ENCODE measurements at places on chromosomes 2 and 18. TPM values are rescaled to one million over a fixed set of nuclear protein-coding genes. Genes with fewer than 3 reads are reported as not detected.

DNA sequence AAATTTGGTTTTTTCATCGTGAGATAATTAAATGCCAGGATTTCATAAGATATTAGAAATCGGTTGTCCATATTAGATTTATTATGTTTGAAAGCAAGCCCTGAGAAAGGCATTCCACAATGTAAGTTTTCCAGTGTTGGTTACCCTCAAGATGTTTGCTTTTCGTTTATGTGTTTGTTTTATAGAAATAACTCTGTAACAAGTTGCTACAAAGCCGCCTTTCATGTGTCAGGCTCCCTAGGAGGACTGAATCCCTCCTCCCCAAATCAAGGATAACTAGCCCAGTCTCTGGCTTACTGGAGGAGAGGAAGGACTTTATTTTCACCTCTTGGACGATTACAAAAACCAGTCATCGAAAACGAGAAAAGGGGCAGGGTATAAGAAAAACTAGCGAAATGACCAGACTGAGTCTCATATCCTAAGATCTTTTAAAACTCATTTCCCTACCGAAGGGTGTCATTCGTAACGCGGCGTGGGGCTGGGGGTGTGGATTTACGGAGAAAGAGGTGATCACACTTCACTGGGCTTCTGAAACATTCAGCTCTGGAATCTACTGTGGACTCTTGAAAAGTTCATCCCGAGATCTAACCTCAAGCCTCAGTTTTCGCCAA is 1.0 kb upstream of the PEX13 start:
- peak overlapping the region; percentile 98 for H3K27ac ChIP-seq
- peak overlapping the region; percentile 98 for H3K4me3 ChIP-seq
- peaks cover 68% of the 10 kb centered on the region for H3K4me1 ChIP-seq
- DNase-seq, result peak; percentile 74
- H3K27me3 ChIP-seq, result no peaks in the 10 kb centered on the region

DNA sequence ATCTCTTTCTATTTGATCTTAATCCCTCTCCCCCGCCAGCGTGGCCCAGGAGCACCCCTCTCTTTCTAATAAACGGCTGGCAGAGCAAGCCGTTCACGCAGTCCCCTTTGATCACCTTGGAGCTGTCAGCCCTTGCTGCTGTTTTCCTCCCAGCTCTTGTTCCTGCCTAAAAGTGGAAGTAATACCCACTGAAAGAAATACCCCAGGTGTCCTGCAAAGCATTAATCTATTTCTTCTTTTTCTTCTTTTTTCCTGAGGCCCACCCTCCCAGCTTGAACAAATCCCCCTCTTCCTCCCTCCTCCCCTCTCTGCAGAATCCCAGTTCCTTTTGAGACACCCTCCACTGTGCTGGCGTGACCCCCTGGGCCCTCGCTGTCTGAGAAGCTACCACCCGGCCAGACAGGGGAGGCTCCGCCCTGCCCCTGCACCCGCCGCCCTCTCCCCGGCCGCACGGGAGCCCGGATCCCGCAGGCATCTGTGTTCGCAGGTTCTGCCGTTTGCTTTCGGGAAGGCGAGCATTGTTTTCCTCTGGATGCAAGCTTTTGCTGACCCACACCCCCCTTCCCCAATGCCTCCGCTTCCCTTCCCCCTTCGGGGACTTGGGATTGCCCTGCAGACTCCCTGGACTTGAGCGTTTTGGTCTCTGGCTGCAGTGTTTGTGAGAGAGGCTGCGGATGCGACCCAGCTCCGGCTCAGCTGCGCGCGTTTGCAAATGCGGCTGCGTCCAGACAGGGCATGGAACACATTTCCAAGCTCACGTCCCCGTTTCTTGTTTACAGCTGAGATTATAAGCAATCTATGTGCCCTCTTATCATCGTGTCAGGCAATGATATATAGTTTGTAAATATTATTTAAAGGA is 631.5 kb downstream of the NYAP2 start:
- no peak overlapping the region for H3K27ac ChIP-seq
- H3K4me1 ChIP-seq, result peaks cover 20% of the 10 kb centered on the region
- H3K36me3 ChIP-seq, result no peaks in the 10 kb centered on the region
- H3K27me3 ChIP-seq, result peaks cover 51% of the 10 kb centered on the region
- DNase-seq, result peak; percentile 22
- peak overlapping the region; percentile 82 for H3K4me3 ChIP-seq

DNA sequence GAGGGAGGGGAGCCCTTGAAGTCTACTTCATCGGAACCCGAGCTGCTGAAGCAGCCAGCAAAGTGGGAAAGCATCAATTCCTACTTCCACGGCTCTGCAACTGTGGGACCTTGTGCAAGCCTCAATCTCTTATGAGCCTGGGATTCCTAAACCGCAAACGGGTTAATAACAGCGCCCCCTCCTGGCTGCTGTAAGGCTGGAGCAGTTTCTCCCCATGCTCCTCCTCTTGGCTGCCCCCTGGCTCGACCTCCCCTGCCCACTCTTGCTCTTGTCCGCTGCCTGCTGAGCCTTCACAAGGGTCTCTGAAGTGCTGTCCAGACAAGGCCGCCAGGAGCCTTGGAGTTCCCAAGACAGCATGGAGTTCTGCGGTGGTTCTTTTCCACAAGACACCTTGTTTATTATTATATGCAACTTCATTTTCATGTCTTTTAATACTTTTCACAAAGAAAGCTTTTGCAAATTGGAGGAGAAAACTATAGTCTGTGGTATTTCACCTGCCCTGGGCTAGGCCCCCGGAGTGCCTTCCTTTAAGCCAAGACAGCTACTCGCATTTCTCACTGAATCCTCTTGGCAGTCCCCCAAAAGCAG is 157.2 kb downstream of the DDX1 start:
- DNase-seq, result peak; percentile 3
- no peaks in the 10 kb centered on the region for H3K4me1 ChIP-seq

DNA sequence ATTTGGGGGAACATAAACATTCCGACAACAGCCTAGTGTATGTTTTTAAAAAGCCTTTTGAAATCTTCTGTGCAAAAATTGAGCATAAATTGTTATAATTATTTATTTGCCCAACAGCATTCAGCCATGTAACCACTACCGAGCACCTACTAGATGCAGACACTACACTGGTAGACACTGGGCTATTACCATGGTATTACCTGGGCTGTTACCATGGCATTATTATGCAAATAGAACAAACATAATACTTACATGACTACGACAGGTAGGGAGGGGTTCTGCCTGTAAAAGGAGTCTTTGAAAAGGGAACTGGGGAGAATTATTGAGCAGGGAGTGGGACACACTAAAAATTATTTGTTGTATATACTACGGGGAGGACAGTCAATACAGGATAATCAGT is 116.4 kb downstream of the MREG start:
- H3K4me3 ChIP-seq, result no peak overlapping the region
- H3K27me3 ChIP-seq, result peaks cover 16% of the 10 kb centered on the region
- no peak for DNase-seq

DNA sequence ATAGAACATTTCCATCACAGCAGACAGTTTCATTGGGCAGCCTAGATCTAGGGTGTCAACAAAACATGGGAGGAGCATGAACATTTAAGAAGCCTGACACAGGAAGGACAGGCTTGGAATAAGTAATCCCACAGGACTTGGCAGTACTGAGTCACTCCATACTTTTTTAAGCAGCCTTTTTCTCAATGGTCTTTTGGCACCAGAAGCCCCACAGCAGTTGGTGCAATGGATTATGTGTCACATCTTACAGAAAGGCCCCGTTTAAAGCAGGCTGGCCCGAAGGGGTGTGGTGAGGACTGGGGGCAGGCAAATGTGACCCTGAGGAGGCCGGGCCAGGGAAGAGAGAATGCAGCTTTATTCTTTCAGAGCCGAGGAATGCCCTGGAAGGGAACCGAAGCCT is 26.6 kb downstream of the SPTBN1 start:
- H3K36me3 ChIP-seq, result no peaks in the 10 kb centered on the region
- no peak for DNase-seq
- no peak overlapping the region for H3K4me3 ChIP-seq
- no peak overlapping the region for H3K27ac ChIP-seq
- no peaks in the 10 kb centered on the region for H3K27me3 ChIP-seq

DNA sequence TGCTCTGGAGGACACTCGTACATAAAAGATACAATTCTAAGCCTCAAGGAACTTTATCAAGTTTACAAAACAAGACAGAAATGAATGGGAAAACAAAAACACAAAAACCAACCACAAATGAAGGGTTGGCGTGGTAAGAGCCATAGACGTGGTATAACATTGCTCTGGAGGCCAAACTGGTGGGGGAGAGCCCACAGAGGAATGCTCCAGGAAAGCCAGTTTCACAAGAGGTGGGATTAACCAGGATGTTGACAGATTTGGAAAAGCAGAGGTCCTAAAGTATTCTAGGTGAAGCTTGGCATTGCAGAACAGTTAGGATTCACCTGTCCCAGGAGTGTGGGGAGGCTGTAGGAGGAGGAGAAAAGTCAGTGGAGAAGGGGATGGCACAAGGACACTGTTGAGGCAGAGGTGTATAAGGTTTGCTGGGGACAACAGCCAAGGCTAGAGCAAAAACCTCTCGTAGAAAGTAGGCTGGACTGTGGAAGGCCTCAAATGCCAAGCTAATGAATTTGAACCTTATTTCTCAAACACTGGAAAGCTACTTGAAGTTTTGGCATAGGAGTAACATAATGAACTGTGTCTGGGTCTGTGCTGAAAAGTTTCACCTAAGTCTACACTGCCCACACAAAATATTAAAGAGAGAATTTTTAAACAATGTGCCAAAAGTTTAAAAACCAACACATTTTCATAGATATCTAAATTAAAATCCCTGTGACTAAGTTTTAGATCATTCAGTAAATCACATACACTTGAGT is 135.1 kb downstream of the THADA start:
- no peak overlapping the region for H3K27ac ChIP-seq
- no peak overlapping the region for H3K4me3 ChIP-seq
- no peak for DNase-seq
- H3K4me1 ChIP-seq, result peaks cover 10% of the 10 kb centered on the region
- peaks cover 4% of the 10 kb centered on the region for H3K36me3 ChIP-seq
- H3K27me3 ChIP-seq, result no peaks in the 10 kb centered on the region

DNA sequence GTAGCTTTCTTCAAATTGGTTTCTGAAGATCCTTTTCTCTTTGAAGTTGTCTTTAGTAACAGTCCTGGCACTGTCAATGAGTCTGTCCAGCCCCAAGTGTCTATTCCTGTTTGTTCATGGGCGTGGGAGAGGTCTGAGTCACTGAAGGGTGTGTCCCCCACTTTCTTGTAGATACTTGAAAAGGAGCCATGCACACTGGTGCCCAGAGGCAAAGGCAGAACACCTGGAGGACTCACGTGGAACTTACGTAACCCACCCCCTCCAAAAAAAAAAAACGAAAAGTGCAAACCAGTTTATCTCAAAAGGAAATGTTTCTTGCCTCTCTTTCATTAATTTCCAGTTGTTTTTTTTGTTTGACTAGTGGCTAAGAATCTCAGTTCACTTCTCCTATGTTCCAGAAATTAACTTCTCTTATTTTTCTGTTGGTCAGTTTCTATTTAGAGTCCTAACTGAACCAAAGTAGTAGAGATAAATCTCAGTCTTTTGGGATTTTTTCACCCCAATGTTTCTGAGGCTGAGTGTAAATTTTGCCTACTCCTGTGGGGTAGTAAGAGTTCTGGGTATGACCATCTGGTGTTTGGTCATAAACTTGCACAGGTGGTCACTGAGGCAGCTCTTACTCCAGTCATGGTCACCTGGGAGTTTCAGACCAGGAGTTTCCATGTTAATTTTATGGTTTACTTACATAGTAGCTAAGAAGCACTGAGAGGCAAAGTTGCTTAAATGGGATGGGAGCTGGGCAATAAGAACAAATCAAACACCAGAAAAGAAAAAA is 54.9 kb downstream of the DSC3 start:
- no peak for DNase-seq
- H3K27ac ChIP-seq, result no peak overlapping the region
- no peaks in the 10 kb centered on the region for H3K27me3 ChIP-seq

DNA sequence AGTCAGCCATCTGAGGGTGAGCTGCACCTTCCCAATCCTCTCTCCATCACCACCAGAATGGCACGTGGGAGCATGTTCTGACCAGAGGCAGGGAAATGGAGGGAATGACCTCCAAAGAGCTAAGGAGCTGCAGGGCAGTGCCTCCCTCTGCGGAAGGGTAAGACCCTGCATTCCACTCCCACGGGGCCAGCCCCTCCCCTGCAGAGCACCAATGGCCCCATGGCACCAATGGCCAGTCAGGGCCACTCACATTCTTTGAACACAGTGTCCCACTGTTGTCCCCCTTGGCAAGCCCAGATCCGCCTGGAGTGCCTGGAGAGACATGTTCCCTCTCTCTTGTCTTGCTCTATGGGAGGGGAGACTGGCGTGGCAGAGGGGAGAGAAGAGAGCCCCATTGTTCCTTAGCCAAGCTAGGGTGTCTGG is 164.4 kb downstream of the TNS1 start:
- DNase-seq, result no peak
- no peaks in the 10 kb centered on the region for H3K4me1 ChIP-seq
- no peaks in the 10 kb centered on the region for H3K27me3 ChIP-seq
- no peak overlapping the region for H3K4me3 ChIP-seq

GRCh38 chr18:79329786-79330185 is 65.9 kb upstream of the NFATC1 start:
- H3K4me3 ChIP-seq, result no peak overlapping the region
- H3K4me1 ChIP-seq, result peaks cover 10% of the 10 kb centered on the region
- no peak overlapping the region for H3K27ac ChIP-seq
- H3K27me3 ChIP-seq, result no peaks in the 10 kb centered on the region
- peaks cover 7% of the 10 kb centered on the region for H3K36me3 ChIP-seq

DNA sequence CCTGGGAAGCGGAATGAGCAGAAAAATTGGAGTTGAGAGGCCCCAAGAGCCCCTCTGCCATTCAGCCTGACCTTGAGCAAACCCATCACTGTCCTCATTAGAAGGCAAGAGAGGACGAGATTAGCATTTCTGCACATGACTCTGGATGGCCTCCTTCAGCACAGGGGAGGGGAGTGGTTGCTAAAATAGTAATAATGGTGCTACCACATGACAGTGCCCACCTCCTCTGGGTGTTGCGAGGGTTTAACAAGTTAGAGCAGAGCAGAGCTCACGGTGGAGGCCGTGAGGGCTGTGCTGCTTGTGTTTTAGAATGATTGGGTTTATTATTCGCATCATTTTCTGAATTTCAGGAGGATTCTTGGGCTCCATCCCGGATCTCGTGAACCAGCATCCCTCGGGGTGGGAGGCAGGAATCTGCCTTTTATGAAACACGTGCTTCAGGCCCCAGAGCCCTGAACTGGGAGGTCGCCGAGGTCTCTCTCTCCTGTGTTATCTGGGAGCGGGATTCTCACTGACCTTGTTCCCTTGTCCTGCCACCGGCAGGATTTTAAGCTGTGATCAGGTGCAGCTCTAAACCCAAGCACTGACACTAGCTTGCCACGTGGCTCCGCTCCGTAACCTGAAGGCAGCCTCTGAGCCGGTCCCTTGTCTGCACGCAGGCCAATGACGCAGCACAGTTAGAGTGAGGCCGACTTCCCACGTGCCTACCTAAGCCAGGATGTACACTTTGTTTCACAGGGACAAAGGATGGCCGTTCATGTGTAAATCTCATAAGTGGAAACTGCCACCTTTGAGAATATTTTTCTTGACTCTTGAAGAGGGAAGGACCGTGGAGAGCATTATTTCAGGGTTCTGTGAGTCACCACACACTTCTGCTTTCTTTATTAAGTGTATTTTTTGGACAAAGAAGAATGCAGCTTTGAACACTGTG is 142.3 kb downstream of the ACOXL start:
- no peak for DNase-seq
- no peak overlapping the region for H3K27ac ChIP-seq
- H3K36me3 ChIP-seq, result peaks cover 11% of the 10 kb centered on the region
- peaks cover 67% of the 10 kb centered on the region for H3K27me3 ChIP-seq
- peaks cover 32% of the 10 kb centered on the region for H3K4me1 ChIP-seq

The FBLN7 gene
- 22.3 TPM for total RNA-seq
